ENCODE measurements at places on chromosomes 1 and 21. TPM values are rescaled to one million over a fixed set of nuclear protein-coding genes. Genes with fewer than 3 reads are reported as not detected.

DNA sequence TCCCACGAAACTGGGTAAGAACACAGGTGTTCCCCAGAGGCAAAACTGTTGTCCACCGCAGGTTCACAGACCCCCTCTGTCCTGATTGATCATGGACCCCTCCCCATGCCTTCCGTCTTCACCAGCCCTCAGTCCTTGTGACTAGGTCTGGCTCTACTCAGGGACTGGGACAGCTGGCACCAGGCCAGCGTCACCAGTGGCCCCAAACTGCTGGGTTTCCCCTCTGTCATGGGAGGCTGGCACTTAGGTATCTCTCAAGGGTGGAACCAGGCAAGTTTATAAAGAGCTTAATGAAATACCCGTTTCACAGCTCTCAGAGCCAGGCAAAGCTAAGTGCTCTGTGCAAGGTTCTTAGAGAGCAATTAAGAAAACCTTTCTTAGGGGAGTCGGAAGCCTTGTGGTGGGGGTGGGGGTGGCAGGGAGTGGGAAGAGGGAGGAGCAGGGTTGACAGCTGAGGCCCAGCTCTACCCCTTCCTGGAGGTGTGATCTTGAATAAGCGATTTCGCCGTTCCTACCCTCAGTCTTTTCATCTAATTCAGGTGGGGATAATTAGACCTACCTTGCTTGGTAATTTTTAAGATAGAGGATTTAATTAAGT lies 35.0 kb upstream of the IFNLR1 start:
- peaks cover 4% of the 10 kb centered on the region for H3K27me3 ChIP-seq
- no peak overlapping the region for H3K27ac ChIP-seq
- H3K4me1 ChIP-seq, result no peaks in the 10 kb centered on the region
- no peak overlapping the region for H3K4me3 ChIP-seq
- no peaks in the 10 kb centered on the region for H3K36me3 ChIP-seq

Gene KNCN
- not detected for total RNA-seq

Gene CHI3L2
- total RNA-seq, result 31.2 TPM

GRCh38 chr1:237201155-237201554 lies 159.2 kb downstream of the RYR2 start:
- DNase-seq, result no peak
- no peaks in the 10 kb centered on the region for H3K36me3 ChIP-seq
- no peaks in the 10 kb centered on the region for H3K27me3 ChIP-seq
- H3K4me3 ChIP-seq, result no peak overlapping the region

- peaks cover 5% of the 10 kb centered on the region for H3K4me1 ChIP-seq
- H3K27me3 ChIP-seq, result no peaks in the 10 kb centered on the region
- H3K36me3 ChIP-seq, result no peaks in the 10 kb centered on the region
- H3K4me3 ChIP-seq, result no peak overlapping the region
- no peak overlapping the region for H3K27ac ChIP-seq
Observed at GRCh38 chr1:119587341-119587740, 60.7 kb downstream of the ZNF697 start.

GRCh38 chr1:186420923-186421322 lies 40.0 kb downstream of the PDC start:
- no peak for DNase-seq
- no peak overlapping the region for H3K4me3 ChIP-seq
- no peak overlapping the region for H3K27ac ChIP-seq
- H3K27me3 ChIP-seq, result no peaks in the 10 kb centered on the region
- peaks cover 16% of the 10 kb centered on the region for H3K36me3 ChIP-seq

GRCh38 chr1:195697130-195697529 lies 911.1 kb downstream of the KCNT2 start:
- no peak for DNase-seq
- H3K4me3 ChIP-seq, result no peak overlapping the region
- no peaks in the 10 kb centered on the region for H3K36me3 ChIP-seq

Gene TLCD4
- total RNA-seq, result 11.3 TPM

DNA sequence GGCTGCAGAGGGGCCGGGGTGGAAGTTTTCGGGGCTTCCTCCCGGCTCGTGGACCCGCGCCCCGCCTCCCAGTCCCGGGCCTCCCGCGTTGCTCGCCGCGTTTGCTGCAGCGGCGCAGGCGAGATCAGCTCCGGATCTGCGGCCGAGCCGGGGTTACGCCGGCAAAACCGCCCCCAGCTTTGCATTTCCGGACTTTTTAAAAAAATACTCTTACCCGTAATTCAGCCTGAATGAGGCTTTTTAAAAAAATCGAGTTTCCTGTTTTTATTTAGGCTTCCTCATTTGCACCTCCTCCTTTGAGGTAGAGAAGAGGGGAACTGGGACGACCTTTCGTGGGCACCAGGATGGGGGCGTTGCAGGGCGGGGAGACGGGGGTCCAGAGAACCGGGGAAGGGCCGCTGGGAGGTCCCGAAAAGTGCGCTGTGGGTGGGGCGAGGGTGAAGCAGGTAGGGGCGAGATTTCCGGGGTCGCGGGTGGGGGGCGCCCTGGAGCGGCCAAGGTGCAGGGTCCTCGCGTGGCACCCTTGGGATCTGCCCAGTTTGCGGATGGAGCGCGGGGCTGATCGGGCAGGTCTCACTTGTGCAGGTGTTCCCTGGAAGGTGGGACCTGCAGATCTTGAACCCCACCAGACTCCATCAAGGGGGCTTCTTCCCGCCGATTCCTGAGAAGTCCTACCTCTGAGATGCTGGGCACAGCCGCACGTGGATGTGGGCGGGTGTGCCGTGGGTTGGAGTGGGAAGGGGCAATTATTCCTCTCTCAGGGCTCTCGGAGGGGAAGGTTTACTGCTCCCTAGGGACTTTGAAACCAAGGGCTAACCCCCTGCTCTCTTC lies 1.1 kb downstream of the PIK3CD start:
- peak overlapping the region; percentile 64 for H3K4me3 ChIP-seq
- H3K27ac ChIP-seq, result peak overlapping the region; percentile 80
- no peaks in the 10 kb centered on the region for H3K36me3 ChIP-seq
- H3K4me1 ChIP-seq, result peaks cover 17% of the 10 kb centered on the region

DNA sequence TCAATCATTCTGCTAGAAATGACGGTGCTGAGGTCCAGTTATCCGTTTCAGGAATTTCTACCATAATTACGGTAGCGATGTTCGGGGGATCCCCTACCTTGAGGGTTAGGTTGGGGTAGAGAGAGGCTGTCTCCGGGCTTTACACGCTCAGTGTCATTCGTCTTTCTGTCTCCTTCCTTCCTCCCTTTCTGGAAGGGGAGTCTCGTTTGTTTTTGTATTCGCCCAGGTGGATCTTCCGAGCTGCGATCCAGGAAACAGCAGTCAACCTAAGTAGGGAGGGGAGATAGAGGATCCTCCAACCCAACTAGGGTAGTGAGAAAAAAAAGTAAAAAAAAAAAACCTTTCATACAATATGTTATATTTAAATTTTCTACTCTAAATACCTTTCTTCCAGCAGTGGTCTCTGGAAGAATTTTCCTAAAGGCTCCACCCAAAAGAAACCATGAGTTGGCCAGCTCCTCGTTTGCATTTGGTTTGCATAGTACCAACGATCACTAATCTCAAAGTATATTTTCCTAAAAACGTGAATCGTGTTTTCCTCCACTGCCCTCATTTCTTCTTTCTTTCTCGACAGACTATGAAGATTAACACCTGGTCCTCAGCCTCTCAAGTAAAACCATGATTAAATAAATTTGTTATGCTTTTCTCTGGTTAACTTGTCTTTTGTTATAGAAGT lies 611 bp upstream of the PIK3C2B start:
- H3K4me3 ChIP-seq, result peak overlapping the region; percentile 98
- H3K36me3 ChIP-seq, result peaks cover 2% of the 10 kb centered on the region
- peaks cover 35% of the 10 kb centered on the region for H3K4me1 ChIP-seq
- H3K27ac ChIP-seq, result peak overlapping the region; percentile 95
- no peak for DNase-seq
- H3K27me3 ChIP-seq, result no peaks in the 10 kb centered on the region

GRCh38 chr1:160726114-160726497 lies 12.9 kb upstream of the SLAMF7 start:
- DNase-seq, result no peak
- peaks cover 13% of the 10 kb centered on the region for H3K4me1 ChIP-seq
- H3K27me3 ChIP-seq, result no peaks in the 10 kb centered on the region
- H3K27ac ChIP-seq, result peak overlapping the region; percentile 27
- H3K36me3 ChIP-seq, result no peaks in the 10 kb centered on the region
- H3K4me3 ChIP-seq, result no peak overlapping the region

DNA sequence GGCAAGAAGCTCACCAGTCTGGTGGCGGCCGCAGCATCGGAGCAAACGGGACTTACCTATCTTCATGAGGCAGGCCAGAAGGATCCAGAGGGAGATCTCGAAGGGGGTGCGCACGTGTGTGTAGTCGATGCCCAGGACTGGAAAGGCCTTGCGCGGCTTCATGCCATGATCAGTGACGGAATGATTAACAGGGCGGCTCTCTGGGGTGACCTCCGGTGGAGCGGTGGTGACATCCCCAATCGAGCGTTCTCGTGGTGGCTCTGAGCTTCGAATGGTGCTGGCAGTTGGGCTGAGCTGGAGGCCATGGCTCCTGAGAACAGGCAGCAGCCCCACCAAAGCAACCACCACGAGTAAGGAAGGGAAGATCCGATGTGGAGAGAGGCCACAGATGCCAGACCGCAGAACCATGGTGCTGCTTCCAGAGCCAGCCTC lies 982 bp downstream of the SLC9A1 start:
- no peak for DNase-seq
- no peaks in the 10 kb centered on the region for H3K27me3 ChIP-seq
- H3K36me3 ChIP-seq, result no peaks in the 10 kb centered on the region
- H3K27ac ChIP-seq, result peak overlapping the region; percentile 91
- H3K4me3 ChIP-seq, result peak overlapping the region; percentile 78

DNA sequence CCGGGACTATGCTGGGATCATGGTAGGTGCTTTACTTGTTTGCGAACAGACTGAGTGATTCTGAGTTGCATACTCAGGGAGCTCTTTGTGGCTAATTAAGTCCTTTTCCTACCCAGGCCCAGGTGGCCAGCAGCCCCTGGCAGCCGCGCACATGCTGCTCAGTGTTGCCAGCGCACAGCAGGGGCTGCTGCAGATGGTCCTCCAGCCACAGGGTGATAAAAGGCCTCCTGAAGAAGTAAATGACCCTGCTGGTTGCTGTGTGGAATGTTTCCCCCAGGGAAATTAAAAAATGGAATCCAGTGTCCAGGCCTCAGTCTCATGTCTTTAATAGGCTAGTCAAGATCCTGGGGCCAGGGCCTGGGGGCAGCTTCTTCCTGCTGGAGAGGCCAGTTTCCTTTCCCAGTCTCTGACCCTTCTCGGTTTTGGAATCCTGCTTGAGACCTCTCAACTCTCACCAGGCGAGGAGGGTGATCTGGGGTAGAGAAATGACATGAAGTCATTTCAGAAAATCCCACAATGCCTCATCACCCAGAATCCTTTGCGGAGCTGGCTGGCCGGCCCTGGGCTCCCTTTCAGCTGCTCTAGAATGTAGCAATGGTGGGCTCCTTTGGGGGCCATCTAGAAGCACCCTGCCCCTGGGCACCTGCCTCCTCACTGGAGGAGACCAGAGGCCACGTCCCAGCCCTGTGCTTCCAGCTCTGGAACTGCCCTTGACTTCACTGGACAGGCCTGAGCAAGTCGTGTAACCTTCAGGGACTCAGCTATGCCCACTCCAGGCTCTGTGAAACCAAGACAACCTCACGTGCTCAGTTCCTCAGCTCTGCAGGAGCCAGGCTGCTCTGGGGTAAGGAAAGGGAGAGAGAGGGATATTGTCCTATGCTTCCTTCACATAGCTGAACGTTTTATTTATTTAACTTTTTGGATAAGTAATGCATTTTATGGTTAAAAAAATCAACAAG lies 131.4 kb downstream of the MRPS6 start:
- peaks cover 21% of the 10 kb centered on the region for H3K4me1 ChIP-seq
- H3K4me3 ChIP-seq, result no peak overlapping the region
- H3K27ac ChIP-seq, result no peak overlapping the region
- H3K27me3 ChIP-seq, result no peaks in the 10 kb centered on the region
- H3K36me3 ChIP-seq, result no peaks in the 10 kb centered on the region

DNA sequence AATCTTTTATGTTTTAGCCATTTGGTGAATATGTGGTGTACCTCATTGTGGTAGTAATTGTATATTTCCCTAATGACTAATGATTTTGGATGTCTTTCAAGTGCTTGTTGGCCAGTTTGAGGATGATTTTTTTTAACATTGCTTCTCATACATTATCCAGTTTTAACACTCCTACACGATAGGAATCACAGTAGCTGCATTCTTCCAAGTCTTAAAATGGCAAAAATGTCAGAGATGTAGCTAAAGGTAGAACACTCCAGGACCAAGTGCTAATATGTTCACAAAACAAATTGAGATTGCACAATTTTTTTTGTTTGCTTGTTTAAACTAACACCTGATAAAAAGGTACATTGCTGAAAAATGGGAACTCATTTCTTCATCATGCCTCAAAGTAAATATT lies 11.7 kb downstream of the USP25 start:
- no peaks in the 10 kb centered on the region for H3K27me3 ChIP-seq
- H3K4me1 ChIP-seq, result peaks cover 61% of the 10 kb centered on the region
- no peak overlapping the region for H3K4me3 ChIP-seq

- no peak overlapping the region for H3K27ac ChIP-seq
- H3K4me3 ChIP-seq, result no peak overlapping the region
- H3K36me3 ChIP-seq, result no peaks in the 10 kb centered on the region
Observed at GRCh38 chr1:145887631-145888030, 2.0 kb upstream of the ANKRD35 start.

- no peaks in the 10 kb centered on the region for H3K27me3 ChIP-seq
- DNase-seq, result peak; percentile 19
- peaks cover 12% of the 10 kb centered on the region for H3K4me1 ChIP-seq
- H3K36me3 ChIP-seq, result no peaks in the 10 kb centered on the region
- no peak overlapping the region for H3K27ac ChIP-seq
- no peak overlapping the region for H3K4me3 ChIP-seq
Observed at GRCh38 chr1:109764561-109765482, 1.1 kb upstream of the EPS8L3 start.

- H3K27ac ChIP-seq, result peak overlapping the region; percentile 78
- H3K4me1 ChIP-seq, result peaks cover 54% of the 10 kb centered on the region
- H3K4me3 ChIP-seq, result no peak overlapping the region
- peaks cover 25% of the 10 kb centered on the region for H3K36me3 ChIP-seq
Observed at GRCh38 chr1:18922319-18922726, 20.0 kb upstream of the ALDH4A1 start.

- no peaks in the 10 kb centered on the region for H3K36me3 ChIP-seq
- H3K4me3 ChIP-seq, result no peak overlapping the region
- no peaks in the 10 kb centered on the region for H3K27me3 ChIP-seq
- DNase-seq, result no peak
- H3K27ac ChIP-seq, result no peak overlapping the region
Observed at GRCh38 chr21:38166173-38166535, 90.6 kb upstream of the KCNJ15 start.

- no peak for DNase-seq
- H3K4me1 ChIP-seq, result peaks cover 25% of the 10 kb centered on the region
- H3K4me3 ChIP-seq, result peak overlapping the region; percentile 75
- no peaks in the 10 kb centered on the region for H3K27me3 ChIP-seq
Observed at GRCh38 chr1:72284084-72284347, 1.7 kb upstream of the NEGR1 start.

Gene C1orf141
- 2.2 TPM for total RNA-seq

Gene AIRE
- not detected for total RNA-seq

- H3K4me3 ChIP-seq, result no peak overlapping the region
- peaks cover 44% of the 10 kb centered on the region for H3K27me3 ChIP-seq
- no peaks in the 10 kb centered on the region for H3K4me1 ChIP-seq
- H3K27ac ChIP-seq, result no peak overlapping the region
Observed at GRCh38 chr1:20371411-20371810, 80.7 kb downstream of the VWA5B1 start.

DNA sequence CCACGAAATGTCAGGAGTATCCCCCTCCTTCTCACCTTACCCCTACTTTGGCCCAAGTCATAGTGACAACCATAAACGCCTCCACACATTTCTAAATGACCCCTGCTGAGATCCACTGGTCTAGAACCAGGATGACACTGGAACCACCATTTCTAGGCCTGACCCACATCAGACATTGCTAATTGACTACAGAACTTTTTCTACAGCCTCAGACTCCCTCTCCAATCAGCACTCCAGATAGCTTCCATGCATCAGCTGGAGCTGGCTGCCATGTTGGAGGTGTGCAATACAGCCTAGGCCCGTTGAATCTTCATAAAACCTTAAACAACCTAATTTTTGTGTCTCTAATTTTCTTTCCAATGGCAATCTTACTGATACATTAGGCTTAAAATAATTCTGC lies 18.6 kb downstream of the TCEA3 start:
- no peaks in the 10 kb centered on the region for H3K27me3 ChIP-seq
- H3K4me3 ChIP-seq, result no peak overlapping the region
- H3K4me1 ChIP-seq, result peaks cover 29% of the 10 kb centered on the region
- H3K36me3 ChIP-seq, result peaks cover 32% of the 10 kb centered on the region

Measured in lower lobe of right lung (tissue), 2 donors.